ENCODE measurements at places on chromosomes 3 and 15.

DNA sequence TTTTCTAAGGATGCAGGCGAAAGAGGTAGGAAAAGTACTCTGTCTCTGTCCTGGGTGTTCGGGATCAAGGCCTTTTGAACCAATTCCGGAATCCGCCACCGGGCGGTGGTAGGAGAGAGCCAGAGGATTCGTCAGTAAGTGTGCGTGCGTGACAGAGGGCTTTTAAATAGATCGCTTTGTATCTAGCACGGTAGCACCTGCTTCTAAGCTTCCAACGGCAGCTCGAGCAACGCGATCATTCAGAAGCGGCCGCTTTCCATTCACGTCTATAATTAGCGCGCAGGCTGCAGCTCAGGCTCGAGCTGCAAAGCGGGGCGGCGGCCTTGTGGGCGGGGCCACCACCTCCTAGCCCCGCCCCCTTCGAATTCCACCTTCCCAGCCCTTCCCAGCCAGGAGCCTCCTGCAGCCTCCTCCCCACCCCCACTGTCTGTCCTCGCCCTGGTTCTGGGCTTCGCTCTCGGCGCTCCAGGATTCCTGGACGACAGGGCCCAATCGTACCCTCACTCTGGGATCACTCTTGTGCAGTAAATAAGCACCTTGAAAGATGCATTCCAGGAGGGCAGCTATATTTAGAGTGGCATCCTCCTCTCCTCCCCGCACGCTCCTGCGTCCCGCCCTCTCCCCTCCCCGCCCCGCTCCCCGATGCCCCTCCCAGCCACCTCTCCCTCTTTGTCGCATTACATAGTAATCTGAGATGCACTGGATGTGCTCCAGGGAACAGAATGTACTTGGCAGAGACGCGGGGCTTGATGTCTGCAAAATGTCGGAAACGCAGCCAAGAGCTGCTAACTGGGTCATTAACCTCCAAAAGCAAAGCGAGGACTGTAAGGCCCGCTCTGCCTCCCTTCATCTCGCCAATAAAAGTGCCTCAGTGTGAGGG lies 224.1 kb upstream of the TPRG1 start:
- peak; percentile 81 for DNase-seq

DNA sequence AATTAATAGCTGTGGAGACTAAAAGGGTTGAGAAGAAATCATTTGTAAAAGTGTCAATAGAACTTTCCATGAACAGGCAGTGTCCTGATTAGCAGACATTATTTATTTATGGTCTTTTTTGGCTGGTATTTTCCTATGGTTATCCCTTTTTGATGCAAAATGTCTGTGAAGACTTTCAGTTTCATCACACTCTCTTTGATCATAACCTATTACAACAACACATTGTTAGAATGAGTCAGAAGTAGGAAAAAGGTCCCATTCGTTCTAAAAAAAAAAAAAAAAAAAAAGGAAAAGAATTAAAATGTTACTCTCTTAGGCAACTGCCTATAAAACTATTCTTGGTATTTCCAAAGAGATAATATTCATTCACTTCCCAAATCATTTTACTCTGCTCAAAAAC lies 62.1 kb downstream of the SLC49A4 start:
- no peak for DNase-seq

DNA sequence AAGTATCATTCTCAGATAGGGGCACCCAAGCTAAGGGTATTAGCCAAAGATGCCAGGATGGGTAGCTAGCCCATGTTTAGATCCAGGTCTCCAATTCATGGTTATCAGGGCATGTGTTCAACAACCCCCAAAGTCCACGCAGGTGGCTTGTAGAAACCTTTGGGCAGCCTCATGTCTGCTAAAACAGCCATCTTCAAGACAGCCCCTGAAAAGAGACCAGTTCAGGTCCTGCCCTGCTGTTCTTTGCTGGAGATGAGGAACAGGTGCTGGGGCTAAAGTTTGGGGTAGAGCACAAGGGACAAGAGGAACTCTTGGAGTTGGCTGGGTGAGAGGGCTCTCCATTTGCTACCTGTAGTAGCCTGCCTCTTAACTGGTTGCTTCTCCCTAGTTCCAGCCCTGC lies 4.6 kb downstream of the PPM1M start:
- DNase-seq, result no peak

DNA sequence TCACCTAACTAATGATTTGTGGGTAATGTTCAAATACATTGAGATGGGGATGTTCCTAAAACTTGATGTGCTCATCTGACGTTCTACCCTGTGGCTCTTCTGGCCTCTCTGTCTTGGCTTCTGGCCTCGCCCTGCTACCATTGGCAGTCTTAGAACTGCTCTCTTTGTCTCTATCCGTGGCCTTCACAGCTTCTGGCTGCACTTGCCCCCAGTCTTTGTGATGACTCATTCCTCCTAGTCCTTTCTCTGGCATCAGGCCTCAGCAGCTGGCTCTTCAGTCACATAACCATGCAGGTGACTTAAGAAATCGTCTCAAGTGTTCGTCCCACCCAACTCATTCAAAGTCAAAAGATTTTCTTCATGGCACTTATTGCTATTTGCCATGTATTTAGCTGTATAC lies 188.1 kb downstream of the BBX start:
- DNase-seq, result no peak

- no peak for DNase-seq
Measured at GRCh38 chr3:16264174-16264707, 502 bp downstream of the DPH3 start.

DNA sequence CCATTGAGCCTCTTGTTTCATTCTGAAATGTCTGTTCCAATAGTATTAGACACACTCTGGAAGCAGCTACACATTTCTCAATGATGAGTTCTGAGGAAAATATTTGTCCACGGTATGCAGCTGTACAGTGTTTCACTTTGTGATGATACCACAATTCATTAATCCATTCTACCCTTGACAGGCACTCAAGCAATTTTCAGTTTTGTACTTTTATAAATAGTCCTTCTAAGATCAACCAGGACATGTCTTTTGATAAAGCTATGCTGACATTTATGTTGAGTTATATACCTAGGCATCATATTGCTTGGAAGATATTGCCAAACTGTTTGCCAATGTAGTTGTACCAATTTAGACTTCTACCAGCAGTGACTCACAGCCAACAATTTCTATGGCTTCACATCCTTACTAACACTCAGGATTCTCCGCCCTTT lies 165.1 kb upstream of the COL8A1 start:
- DNase-seq, result no peak

DNA sequence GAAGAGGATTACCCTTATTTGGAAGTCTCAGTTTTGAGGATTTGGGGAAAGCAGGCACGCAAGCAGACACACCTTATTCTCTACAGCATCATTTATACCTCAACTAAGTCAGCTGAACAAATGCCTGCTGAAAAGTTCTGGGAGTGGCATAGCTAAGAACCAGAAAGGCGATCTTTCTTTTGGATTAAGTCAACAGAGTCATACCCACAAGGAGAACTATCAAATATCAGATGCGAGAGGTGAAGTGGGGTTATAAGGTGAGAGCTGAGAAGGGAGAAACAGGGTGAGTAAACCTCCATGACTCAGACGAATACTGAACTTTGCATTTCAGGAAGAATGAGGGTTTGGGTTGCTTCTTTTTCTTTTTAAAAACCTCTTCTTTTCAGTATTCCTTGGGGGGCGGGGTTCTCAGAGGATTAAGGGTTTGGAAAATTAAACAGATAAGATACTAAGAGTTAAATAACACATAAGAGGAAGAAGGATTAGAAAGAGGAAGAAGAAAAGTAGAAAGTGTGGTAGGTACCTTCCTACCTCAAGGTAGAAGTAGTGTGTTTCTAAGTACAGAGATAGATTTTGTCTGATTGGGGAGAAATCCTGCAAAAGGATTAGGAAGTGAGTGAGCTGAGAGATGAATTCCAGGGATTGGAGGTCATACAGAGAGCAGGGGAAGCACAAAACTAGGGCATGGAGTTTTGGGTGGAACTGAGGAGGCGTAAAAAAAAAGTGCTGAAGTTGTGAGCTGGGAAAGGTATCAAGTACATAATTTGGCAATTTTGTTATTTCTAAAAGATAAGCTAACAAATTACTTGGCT lies 41.3 kb upstream of the ICE2 start:
- no peak for DNase-seq

DNA sequence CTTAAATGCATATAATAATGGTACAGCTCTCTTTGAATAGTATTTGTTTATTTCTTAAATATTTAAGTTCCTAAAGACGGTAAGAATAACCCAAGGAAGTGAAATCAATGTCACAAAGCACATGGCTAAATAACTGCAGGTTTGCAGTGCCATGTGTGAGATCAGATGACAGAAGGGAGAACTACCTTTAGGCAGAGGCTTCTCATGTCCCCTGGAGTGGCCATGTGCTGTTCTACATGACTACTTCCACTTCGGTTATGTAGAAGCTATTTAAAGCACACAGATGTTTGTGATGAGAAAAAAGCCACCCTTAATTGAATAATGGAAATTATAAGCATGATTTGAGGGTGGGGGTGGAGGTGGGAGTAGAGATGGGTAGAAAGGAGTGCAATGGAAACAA lies 109.1 kb downstream of the UBE3A start:
- no peak for DNase-seq

DNA sequence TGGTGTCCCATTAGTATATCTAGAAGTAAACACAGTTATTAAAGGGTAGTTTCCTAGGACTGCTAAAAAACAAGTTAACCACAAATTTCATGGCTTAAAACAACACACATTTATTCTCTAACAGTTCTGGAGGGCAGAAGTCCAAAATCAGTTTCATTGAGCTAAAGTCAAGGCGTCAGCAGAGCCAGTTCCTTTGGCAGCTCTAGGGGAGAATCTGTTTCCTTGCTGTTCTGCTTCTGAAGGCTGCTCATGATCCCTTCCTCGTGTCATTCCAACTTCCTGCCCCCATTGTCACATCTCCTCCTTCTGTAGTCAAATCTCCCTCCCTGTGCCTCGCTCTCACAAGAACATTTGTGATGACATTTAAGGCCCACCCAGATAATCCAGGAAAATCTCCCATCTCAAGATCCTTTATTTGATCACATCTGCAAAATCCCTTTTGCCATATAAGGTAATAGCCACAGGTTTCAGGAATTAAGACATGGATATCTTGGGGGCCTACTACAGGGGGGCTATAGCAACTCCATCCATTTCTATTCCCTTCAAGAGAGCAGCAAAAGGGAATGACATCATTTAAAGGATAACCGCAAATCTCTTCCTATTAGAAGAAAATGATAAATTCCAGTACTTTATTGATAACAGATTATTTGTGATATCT lies 50.1 kb downstream of the GPR176 start:
- no peak for DNase-seq

GRCh38 chr3:52277972-52278509 lies 408 bp downstream of the WDR82 start:
- no peak for DNase-seq

DNA sequence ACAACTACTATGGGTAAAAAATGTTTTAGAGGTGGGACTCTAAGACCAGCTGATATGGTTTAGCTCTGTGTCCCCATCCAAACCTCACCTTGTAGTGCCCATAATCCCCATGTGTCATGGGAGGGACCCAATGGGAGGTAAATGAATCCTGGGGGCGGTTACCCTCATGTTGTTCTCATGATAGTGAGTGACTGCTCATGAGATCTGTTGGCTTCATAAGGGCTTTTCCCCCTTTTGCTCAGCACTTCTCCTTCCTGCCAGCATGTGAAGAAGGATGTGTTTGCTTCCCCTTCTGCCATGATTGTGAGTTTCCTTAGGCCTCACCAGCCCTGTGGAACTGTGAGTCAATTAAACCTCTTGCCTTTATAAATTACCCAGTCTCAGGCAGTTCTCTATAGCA lies 45.7 kb downstream of the FAM98B start:
- no peak for DNase-seq

DNA sequence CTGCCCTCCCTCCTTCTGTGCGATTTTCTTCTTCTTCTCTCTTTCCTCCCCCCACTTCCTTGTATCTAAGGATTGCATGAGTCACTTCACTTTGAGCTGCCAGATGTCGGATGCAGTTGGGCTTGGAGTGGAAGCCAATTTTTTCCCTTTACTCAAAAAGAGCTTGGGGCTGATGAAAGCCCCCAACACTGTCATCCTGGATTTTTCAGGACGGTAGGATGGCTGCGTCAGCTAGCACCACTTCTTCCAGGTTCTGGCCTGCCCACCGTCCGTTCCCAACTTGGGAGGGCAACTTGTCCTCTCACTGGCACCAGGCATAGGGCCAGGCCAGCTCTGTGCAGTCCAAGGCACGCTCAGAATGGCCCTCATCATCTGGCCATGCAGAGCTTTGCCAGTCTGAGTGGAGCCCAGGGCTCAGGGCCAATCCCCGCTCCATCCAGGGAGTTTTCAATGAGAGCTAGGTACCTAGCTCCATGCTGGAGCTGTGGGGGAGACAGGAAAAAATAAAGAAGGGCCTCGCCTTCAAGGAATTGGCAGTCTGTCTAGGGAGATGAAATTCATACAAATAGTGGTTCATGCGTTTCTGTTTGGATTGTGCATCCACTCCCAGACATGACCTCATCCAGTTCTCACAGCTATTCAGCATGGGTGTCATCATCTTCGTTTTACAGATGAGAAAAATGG lies 47.7 kb upstream of the INSYN1 start:
- DNase-seq, result no peak

GRCh38 chr3:142723665-142723967 lies 218 bp upstream of the TRPC1 start:
- DNase-seq, result no peak

GRCh38 chr3:86104154-86104553 lies 886.8 kb downstream of the VGLL3 start:
- DNase-seq, result no peak

GRCh38 chr3:73475175-73475574 lies 149.6 kb downstream of the PDZRN3 start:
- no peak for DNase-seq

DNA sequence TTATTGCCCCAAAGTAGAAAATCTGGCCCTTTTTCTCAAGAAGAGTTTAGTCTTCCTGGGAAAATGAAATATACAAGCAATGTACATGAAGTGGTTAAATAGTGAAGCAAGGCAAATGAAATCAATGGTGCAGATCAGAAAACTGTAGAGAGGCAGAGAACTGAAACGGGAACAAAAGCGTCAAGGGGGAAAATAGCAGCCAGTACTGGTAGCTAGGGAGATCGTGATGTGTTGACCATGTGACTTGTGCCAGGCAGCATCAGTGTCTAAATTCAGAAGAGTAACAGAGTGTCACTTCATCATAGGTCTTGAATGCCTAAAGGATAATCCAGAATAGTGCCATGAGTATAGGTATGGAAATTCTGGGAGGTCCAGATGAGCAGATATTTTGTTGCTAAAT lies 163.1 kb downstream of the CHL1 start:
- no peak for DNase-seq

DNA sequence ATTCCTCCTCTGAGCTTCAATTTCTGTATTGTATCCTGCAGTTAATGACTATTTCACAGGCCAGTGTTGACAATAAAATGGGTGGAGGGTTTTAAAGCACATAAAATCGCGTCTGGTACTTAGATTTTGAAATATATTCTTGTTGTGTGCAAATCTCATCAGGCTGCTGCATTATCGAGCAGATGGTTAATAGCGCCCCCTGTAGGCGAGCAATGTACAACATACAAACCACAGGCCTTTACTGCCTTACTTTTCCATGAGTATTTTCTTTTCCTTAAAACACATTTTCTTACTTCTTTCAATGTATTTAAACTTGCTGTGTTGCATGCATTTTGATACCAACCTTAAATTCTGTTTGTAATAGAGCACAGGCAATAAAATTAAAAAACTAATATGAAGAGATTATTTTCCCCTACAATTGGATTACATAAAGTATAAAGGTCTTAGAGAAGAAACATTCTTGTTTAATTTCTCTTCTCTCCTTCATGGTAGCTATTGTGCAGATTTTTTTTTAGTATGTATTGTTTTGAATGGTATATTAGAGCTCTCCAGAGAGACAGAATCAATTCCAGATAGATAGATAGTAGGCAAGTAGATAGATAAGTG lies 608.4 kb downstream of the CADM2 start:
- DNase-seq, result peak; percentile 44
